ENCODE measurements at places on chromosomes 7 and 10.

- no peak for DNase-seq
Measured at GRCh38 chr7:141057788-141058187, 16.1 kb upstream of the TMEM178B start.

- DNase-seq: no peak
Measured at GRCh38 chr7:137539111-137539715, 195.7 kb upstream of the PTN start.

- DNase-seq: no peak
Measured at GRCh38 chr7:36456138-36456537, 66.5 kb downstream of the ANLN start.

DNA sequence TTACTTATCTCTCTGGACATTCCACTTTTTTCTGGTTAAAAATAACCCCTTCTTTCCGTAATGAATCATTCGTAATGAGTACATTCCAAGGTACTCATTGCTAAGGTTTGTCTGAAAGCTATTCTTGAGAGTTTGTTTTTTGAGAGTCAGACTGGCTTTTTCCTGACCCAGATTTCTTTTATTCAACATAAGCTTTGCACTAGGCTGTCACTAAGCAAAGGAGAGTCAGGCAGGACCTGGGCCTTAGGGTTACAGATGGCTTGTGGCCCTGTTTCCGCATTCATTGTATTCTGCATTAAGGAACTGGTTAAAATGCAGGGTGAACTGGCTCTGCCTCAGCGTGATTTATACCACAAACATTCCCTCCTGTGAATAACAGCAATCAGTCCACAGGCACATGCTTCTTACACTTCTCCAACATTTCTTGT is 84.1 kb downstream of the POM121L12 start:
- no peak for DNase-seq

- no peak for DNase-seq
Measured at GRCh38 chr10:124219062-124219461, 125.7 kb upstream of the CHST15 start.

DNA sequence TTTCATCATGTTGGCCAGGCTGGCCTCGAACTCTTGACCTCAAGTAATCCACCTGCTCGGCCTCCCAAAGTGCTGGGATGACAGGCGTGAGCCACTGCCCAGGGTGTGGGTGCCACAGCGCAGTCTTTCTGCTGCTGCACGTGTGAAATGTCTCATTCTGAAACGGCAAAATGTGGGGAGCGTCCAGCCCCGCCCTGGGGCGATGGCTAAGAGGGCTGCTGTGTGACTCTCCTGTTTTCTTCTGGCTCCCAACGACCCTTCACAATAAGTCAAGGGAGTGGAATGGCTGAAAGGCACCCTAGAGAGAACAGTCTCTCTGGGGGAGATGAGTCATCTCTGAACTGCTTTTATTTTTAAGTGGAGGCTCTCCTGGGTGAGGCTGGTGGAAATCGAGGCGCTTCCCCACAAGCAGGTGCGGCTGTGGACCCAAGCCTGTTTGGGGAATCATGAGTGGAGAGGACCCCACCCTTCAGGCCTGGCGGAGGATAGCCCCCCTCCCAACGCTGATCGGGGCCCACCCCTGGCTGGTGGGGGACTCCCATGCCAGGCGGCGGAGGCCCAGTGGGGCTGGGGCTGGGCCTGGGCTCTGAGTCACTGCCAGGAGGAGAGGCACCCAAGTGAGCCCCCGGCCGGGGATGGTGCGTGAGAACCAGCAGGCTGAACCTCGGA is 18.0 kb downstream of the ADAP1 start:
- DNase-seq: no peak

DNA sequence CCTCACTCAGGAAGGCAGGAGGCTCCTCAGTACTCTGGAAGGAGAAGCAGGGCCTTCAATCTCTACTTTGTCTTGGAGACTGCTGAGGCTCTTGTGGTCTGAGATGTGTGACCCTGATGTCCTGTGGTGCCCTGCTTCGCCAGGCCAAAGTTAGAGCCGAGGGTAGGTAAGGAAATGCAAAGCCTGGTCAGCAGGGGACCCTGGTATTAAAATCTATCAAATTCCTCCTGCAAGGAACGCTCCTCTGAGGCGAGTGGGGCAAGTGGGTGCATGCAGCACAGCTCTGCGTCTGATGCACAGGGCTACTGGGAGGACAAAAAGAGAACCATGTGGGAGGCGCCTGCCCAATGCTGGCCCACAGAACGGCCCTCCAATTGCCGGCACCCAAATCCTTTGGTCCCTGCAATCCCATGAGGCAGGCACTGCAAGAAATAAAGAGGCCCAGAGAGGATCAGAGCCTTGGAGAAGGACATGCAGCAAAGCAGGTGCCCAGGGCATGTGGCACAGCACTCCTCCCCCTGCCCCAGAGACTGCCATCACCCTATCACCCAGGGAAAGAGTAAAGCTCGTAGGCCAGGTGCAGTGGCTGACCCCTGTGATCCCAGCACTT is 23.1 kb upstream of the ZMIZ1 start:
- no peak for DNase-seq

DNA sequence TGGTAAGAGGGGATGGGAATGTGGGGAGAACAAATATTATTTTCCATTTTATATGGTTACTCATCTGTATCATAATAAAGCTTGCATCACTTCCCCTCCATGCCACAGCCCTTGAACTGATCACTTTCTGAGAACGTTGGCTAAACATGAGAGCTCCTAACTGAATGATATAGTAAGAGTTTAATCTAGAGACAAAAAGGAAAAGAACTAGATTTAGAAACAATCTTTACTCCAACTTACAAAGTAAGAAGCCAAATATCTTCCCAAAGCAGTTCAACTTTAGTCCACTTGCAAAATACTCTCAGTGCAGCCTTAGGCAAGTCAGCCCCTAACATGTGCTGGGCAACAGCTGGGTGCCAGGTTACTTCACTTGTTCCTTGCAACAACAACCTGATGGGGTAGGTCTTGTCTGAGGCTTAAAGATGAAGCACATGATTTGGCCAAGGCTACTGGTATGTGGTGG is 20.3 kb downstream of the SMURF1 start:
- no peak for DNase-seq

GRCh38 chr10:78511324-78512204 is 477.9 kb downstream of the RPS24 start:
- DNase-seq: peak; percentile 11

DNA sequence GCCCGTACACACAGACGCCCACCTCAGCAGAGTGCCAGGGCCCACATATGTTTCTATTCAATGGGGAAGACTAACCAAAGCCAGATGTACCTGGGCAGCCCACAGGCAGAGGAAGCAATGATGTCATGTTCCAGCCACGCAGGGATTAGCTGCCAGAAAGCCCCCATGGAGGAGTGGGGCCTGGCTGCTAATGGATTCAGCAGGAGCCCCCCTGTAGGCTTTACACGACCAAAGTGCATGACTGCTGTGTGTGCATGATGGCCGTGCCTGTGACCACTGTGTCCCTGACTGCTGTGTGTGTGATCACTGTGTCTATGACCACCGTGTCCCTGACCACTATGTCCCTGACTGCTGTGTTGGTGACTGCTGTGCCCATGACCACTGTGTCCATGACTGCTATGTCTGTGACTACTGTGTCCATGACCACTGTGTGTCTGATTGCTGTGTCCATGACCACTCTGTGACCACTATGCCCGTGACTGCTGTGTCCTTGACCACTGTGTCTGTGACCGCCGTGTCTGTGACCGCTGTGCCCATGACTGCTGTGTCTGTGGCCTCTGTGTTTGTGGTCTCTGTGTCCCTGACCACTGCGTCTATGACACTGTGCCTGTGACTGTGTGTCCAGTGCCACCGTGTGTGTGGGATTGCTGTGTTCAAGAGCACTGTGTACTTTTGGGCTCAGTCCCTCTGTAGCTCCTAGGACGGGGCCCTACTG is 409.3 kb downstream of the RPS24 start:
- no peak for DNase-seq

DNA sequence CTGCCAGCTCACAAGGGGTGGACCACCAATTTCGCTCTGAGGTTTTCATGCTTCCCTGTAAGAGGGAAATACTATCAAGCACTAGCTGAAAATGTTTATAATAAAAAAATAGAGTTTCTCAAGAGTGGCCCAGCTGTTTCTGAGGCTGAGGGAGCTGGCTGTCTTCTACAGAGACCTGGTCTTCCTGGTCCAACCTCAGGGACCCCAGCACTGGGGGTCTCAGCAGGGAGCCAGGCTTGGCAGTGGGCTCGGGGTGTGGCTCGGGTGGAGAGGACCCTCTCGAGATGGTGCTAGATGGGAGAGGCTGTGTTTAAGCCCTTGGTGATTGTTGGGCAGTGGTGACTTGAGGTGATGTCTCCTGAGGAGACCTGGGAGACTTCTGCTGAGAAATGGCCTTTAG is 87.3 kb upstream of the SHH start:
- DNase-seq: no peak

GRCh38 chr10:109926825-109927224 is 3.5 kb upstream of the XPNPEP1 start:
- no peak for DNase-seq

DNA sequence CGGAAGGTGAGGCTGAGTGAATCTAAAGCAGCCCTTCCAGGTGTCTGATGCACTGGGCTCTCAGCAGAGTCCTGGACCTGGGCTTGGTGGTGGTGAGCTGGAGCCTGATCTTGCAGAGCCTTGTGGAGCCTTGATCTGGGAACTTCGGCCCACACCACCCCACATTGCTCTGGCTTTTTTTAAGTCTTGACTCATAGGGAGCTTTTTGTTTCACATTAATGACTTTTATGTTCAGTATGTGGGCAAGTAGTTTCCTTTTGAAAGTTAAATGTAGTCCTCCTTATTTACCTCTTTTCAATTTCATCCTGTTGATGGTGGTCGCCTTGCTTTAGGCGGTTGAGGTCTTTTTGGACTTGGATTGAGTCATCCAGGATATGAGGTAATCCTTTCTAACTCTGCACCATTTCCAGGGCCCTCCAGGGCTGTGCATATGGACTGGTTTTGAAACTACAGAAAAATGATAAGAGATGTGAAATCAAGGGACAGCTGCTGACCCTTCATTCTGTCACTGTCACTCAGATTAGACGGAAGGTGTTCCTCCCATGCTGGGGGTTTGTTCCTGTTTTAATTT is 2.9 kb upstream of the NRAP start:
- DNase-seq: no peak

GRCh38 chr10:26448706-26449435 is 10.7 kb downstream of the APBB1IP start:
- peak; percentile 28 for DNase-seq

DNA sequence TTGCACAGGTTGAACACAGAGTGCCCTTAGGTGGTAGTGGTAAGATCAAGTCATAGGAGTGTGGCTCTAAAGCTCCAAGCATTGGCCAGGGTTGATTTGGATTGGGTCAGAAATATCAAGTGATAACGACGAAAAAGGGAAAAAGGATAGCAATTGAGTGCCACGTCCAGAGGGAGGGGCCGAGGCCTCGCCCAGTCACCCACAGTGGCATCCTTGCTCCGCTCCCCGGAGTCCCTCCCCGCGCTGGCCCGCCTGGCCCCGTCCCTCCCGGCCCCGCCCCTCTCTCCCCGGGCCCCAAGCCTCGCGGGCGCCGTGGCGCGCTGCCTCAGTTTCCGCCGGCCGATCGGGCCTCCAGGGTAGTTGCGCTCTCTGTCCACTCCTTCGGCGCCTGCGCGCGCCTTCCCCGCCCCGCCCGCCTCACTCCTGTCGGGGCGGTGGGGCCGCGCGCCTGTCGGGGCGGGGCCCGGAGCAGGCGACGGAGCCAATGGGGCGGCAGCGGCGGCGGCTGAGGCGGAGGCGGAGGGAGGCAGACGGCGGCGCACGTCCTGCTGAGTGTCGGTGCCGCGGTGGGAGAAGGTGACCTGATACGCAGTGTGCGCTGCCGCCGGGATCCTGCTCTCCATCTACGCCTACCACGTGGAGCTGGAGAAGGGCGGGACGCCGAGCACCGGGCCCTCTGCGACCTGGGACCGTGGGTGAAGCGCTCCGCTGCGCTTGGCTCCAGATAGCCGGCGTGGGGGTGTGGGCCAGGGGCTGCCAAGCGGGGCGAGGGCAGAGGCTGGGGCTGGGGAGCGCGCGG is 209.1 kb upstream of the ZNF722 start:
- DNase-seq: peak; percentile 19

- DNase-seq: no peak
Measured at GRCh38 chr10:97065686-97066660, 119.8 kb downstream of the SLIT1 start.

DNA sequence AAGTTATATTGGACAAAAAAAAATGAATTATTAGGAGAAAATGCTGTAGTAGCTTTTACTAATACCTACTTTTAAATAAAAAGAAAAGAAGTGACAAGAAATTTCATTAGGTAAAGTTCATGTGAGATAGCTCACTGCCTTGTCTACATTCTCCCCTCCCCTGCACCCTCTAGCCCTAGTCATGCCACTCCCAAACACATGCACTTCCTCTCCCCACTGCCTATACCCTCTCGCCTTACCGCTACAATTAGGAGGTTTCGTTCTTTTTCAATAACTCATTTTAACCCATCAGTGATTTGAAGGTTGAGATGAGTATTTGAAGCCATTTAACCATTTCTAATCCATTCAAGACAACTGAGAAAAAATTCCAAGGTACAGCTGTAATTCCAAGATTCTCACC is 75.3 kb downstream of the HIBADH start:
- no peak for DNase-seq

DNA sequence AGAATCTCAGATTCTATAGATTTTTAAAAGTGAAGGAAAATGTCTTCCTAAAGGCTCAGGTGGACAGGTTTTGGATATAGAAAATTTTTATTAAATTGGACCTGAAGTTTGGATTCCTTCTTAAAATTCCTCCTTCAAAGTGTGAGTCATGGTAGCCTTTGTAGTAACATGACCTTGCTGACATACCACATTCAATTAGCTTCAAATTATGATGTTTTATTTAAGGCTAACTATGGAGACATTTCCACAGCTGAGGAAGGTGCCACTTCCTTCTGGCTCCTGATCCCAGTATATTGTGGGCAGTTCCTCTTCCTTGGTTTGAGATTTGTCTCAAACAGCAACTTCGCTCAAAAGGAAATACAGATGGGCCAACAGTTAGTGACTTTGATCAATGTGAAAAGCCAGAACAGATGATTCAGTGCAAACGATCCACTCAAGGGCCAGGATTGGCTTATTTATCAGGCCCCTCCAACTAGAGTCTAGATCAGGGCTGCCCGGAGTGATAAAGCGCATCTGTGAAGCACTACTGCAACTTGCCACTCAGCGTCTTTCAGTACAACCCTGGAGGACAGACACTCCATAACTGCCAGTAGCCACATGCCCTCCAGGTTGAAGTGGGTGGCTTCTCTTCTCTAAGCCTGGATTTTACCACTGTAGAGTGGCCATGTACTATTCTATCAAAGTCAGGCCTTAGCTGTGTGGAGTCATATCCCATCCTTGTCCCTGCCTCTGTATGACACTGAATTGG is 573.5 kb downstream of the KIF20B start:
- DNase-seq: no peak

GRCh38 chr7:12458520-12459131 is 55.0 kb upstream of the VWDE start:
- DNase-seq: no peak

- DNase-seq: no peak
Measured at GRCh38 chr7:139643951-139644585, 120.6 kb downstream of the CLEC2L start.
